Caki2 (cell line): ENCODE measurements at places on chromosomes 12 and 14. TPM values are rescaled to one million over a fixed set of nuclear protein-coding genes. Genes with fewer than 3 reads are reported as not detected.

The LRRIQ1 gene
- 3.2 and 29.0 TPM in 2 replicates for total RNA-seq

The HOXC12 gene
- total RNA-seq = not detected in 2 replicates

The CDKL1 gene
- 86.2 and 123 TPM in 2 replicates for total RNA-seq

The VWF gene
- 0.07 TPM in 1 of 2 replicates, not detected in the other for total RNA-seq

The RPS6KA5 gene
- total RNA-seq = 4.0 and 5.2 TPM in 2 replicates

The NTN4 gene
- total RNA-seq = 70.3 and 91.7 TPM in 2 replicates

The KRT4 gene
- 2.0 and 2.5 TPM in 2 replicates for total RNA-seq

The LETMD1 gene
- total RNA-seq = 55.7 and 67.4 TPM in 2 replicates

The SLC4A8 gene
- 8.0 and 16.3 TPM in 2 replicates for total RNA-seq

The TPPP2 gene
- total RNA-seq = not detected in 2 replicates

The CD163 gene
- total RNA-seq = not detected in 2 replicates

The KLRF1 gene
- total RNA-seq = 1.2 TPM in 1 of 2 replicates, not detected in the other

The TRMT5 gene
- 5.5 and 10.7 TPM in 2 replicates for total RNA-seq

The CCDC196 gene
- total RNA-seq = not detected in 2 replicates

The ABCD2 gene
- not detected in 2 replicates for total RNA-seq

The OR6C3 gene
- not detected in 2 replicates for total RNA-seq

The MORN3 gene
- 0.78 and 0.88 TPM in 2 replicates for total RNA-seq

The LMNTD1 gene
- 3.4 TPM in 1 of 2 replicates, not detected in the other for total RNA-seq

The LRRC43 gene
- not detected in 2 replicates for total RNA-seq

The AQP2 gene
- not detected in 2 replicates for total RNA-seq

The FGF6 gene
- total RNA-seq = not detected in 2 replicates

The ABCC9 gene
- total RNA-seq = 0.51 TPM in 1 of 2 replicates, not detected in the other

The SERPINA1 gene
- total RNA-seq = 0.24 and 1.1 TPM in 2 replicates

The LIN7A gene
- 10.5 and 20.9 TPM in 2 replicates for total RNA-seq

The TSPAN19 gene
- total RNA-seq = not detected in 2 replicates

The KIF5A gene
- total RNA-seq = not detected in 2 replicates

The OTX2 gene
- not detected in 2 replicates for total RNA-seq

The EPYC gene
- total RNA-seq = not detected in 2 replicates

The CEBPE gene
- not detected in 2 replicates for total RNA-seq

The PGF gene
- 0.71 and 4.5 TPM in 2 replicates for total RNA-seq

The SMIM41 gene
- total RNA-seq = not detected in 2 replicates
